ENCODE measurements at places on chromosomes 4 and X.
A peak's percentile ranks its signal among the peaks of the same experiment; 100 is the strongest.

- DNase-seq: no peak
Measured at GRCh38 chr4:136025540-136025939, 1506.8 kb downstream of the PCDH18 start.

GRCh38 chrX:72201836-72202536 lies 20.4 kb downstream of the PIN4 start:
- peak; percentile 85 for DNase-seq

DNA sequence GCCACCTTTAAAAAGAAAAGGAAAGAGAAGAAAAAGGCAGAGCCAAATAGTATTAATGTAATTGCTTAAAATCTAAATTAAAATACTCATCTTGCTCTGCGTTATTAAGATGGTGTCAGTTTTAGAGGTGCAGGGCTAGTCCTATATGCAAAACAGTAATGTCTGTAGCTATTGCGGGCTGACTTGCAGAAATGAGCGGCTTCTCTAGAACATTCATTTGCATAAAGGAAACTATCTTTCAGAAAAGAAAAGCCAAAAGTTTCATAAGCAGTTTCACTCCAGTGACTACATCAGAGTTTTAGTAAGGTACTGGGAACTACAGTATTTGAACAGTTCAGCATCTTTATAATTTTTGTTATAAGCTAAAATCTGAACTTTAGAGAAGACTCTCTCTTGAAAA lies 6.0 kb downstream of the SMAD1 start:
- DNase-seq: no peak

DNA sequence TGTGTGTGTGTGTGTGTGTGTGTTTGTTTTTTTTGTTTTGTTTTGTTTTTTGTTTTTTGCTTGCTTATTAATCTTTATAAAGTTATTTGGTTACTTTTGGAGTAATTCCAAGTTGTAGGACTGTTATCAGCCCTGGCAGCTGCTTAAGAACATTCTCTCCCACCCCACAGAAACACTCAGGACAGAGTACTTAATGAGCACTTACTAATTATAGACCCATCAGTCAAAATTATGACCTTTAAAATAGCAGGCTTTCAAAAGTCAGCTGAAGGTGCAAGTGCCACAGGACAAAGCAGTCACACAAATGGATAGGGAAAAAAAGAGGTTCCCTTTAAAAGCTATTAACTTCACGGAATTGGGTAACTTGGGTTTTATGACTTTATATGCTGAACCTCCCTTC lies 69.0 kb downstream of the BEND2 start:
- no peak for DNase-seq

DNA sequence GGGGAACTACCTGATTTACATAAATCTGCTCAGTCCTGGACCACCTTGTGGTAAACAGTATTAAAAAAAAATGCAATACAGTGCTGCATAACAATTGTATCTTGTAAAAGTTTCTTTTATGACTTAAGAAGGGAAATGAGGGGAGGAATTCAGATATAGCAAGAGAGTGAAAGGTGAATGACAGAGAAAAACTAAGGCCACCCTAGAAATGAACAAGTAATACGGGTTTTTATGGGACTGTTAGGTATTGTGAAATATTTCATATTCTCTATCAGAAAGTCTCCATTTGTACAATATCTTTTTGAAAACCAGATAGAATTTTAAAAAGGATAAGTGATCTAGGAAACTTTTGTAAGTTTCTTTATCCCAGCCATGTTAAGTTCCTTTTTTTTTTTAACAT lies 69.7 kb upstream of the NOCT start:
- DNase-seq: no peak

GRCh38 chrX:13923845-13924244 lies 105.8 kb downstream of the GEMIN8 start:
- DNase-seq: no peak

DNA sequence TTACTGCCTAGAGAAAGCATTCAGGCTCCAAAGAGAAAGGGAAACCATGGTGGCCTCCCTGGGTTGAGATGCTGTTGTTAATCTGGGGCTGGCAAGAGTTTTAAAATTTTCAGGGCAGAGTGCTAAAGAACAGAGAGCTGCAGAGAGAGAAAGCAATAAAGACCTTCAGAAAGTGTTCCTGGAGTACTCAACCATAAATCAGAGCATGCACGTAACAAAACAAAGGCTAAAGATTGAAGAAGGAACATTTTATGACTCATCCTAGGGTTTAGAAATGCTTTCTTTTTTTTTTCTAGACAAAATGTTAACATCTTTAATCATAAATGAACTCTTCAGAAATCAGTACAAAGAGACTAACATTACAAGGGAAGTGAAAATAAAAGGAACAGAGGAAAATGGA lies 562.3 kb upstream of the NDST4 start:
- DNase-seq: peak; percentile 12

GRCh38 chrX:111505783-111506182 lies 5.7 kb upstream of the SERTM2 start:
- DNase-seq: no peak

GRCh38 chr4:78784236-78784865 lies 8.2 kb downstream of the BMP2K start:
- DNase-seq: peak; percentile 51

DNA sequence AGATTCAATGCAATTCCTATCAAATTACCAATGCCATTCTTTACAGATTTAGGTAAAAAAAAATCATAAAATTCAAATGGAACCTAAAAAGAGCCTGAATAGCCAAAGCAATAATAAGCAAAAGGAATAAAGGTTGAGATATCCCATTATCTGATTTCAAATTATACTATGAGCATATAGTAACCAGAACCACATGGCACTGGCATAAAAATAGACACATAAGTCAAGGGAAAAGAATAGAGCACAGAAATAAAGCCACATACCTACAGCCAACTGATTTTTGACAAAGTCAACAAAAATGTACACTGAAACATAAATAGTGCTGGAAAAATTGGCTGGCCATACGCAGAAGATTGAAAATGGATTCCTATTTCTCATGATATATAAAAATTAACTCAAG lies 853.7 kb downstream of the FAT4 start:
- DNase-seq: no peak

DNA sequence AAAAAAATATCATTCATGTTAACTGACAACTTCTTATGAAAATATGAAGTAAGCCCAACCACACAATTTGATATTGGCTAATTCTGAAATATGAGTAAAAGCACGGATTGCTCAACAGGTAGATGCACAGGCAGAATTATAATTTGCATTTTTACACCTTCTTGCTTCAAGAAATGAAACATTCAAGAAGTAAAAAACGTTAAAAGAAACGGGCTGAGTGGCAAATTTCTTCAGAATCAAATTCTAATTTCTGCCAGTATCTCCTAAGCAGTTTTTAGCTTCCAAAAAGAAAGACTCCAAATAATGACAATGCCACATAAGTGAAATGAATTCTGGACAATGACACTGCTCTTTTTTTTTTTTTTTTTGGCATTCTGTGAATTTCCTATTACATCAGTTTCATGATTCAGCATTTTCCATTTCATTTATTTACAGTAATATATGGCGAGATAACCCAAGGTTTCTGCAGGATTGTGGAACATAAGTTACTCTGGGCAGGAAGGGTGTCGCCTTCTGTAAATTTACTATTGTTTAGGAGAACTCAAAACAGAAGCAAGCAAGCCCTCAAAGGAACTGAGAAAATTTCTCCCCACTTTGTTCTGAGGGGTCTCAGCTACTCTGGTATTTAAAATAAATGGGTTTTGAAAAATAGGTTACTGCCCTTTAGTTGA lies 1.4 kb downstream of the SEL1L3 start:
- DNase-seq: peak; percentile 43

- DNase-seq: peak; percentile 33
Measured at GRCh38 chr4:25667931-25668557, 12.4 kb downstream of the SLC34A2 start.

GRCh38 chr4:2799971-2800690 lies 7.2 kb downstream of the SH3BP2 start:
- no peak for DNase-seq

DNA sequence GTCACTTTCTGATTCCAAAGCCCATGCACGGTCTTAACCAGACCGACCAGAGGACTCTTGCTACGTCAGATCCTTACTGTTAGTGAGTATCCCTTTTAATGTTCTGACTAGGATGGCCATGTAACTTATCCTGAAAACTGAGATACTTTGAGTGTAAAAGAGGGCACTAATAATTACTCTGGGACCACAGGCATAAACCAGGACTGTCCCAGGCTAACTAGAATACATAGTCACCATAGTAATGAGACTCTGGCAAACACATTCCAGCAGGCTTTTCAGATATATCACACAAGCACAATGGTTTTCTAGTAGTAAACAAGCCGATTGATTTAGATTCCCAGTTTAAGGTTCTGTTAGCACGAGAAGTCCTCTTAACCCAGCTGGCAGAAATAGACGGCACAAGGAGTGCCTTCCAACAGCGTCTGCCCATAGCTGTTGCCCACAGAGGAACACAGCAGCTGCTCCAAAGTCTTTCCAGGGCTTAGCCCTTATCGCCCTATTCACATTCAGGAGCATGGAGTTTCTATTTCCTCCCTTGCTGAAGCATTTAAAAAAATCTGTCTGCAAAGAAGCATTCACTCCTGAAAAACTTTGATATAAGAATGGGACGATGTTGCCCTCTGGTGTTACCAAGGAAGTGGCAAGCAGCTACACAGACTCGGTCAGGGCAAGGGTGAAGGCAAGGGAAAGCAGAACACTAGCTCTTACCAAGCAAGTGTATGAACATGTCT lies 92.4 kb downstream of the CXCL13 start:
- peak; percentile 72 for DNase-seq

Data from HT1080 (cell line).